ENCODE measurements at places on chromosomes 12 and 14. TPM values are rescaled to one million over a fixed set of nuclear protein-coding genes. Genes with fewer than 3 reads are reported as not detected.

TRPV4 gene
- 8.0 TPM for total RNA-seq

BCL2L14 gene
- 6.0 TPM for total RNA-seq

HOXC12 gene
- total RNA-seq, result not detected

TTC9 gene
- total RNA-seq, result 6.7 TPM

PAX9 gene
- 11.1 TPM for total RNA-seq

ARHGAP9 gene
- total RNA-seq, result 13.6 TPM
